ENCODE measurements at places on chromosomes 13 and 19.

DNA sequence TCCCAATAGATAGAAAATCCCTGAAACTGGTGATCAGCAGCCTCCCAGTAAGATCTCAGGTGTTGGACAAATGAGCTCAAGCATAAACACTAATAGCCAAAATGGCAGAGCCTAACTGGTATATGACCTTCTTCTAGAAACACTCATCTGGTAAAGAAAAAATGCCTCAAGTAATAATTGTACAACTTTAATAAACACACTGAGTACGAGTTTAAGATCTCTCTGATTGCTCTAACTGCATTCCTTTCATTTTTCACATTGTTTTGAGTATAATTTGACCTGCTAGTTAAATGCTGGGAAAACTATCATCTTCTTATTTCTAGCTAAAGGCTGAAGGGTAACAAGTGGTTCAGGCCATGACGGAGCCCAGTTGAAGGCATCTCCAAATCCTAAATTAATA, 2009.5 kb upstream of the PCDH20 start:
- no peak for DNase-seq

- no peak for DNase-seq
These were observed 441.1 kb upstream of the HTR2A start for GRCh38 chr13:47337781-47338507.

- peak; percentile 9 for DNase-seq
These were observed 284.9 kb downstream of the KLF12 start for GRCh38 chr13:73849292-73849691.

GRCh38 chr19:47378246-47378645, 29.1 kb downstream of the DHX34 start:
- DNase-seq, result no peak

DNA sequence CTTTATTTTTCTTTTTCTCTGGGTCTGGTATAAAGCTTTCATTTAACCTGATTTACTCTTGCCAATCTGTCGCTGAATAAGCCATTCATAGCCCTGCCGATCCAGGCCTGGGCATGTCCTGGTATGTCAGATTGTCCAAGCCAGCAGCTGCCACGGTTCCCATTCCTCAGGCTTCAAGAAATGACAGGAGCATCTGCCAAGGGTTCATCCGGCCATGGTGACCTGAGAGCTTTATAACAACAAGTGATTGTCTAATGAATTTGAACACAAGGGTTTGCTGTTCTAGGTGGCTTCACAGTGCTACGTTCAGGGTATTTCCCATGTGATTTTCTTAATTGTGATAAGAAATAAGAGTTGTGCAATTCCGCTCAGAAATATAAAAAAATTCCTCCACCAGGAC, 20.0 kb downstream of the PNMA8A start:
- DNase-seq, result no peak

GRCh38 chr19:45492137-45492626, 4.7 kb downstream of the RTN2 start:
- no peak for DNase-seq

DNA sequence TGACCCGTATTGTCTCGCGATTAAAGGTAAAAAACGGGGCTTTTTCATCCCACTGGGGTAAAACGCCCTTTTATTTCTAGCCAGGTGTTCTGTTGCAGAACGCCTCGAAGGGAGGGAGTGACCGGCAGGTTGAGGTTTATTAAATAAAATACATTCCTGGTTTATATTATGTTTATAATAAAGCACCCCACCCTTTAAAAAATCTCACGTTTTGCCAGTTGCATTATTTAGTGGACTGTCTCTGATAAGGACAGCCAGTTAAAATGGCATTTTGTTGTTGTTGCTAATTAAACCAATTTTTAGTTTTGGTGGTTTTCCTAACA, 25.1 kb upstream of the ZNF850 start:
- DNase-seq, result no peak

- no peak for DNase-seq
These were observed 24.3 kb upstream of the EEF1AKMT1 start for GRCh38 chr13:20798027-20798426.

DNA sequence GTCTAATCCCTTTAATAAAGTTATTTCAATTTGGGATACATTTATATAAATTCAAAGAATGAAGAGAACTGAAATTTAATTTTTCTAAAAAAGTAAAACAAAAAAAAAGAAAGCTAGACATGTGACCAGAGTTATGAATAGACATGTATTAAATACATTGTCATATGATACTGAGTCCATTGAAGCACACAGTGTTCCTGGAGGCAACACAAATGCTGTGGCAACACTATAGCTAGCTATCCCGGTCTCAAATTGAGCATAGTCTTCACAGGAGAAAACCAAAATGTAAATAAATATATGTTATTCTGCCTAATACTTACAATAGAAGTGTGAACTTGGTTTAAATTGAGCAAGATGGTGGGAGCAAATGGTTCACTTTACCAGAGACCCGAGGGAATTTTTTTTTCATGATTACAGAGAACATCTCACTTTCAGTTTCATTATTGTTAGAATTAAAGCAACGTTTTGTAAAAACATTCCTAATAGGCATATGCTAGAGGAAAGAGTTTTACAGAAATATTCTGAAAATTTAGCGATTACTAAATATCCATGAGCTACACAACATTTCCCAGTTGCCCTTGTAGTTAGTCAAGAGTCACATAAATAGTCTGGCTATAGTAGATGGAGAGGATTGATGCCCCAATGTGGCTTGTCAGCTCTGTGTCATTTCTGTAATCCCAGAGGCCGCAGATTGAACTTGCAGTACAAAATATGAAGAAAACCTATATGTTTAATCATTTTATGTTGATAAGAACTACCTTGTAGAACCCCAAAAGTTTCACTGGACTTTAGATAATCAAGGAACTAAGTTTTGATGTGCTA, 775.7 kb upstream of the SPRY2 start:
- no peak for DNase-seq

- DNase-seq, result no peak
These were observed 795 bp downstream of the JOSD2 start for GRCh38 chr19:50510121-50510670.

GRCh38 chr19:40578442-40578908, 1.8 kb downstream of the SHKBP1 start:
- DNase-seq, result no peak

- DNase-seq, result no peak
These were observed 2.8 kb downstream of the NECTIN2 start for GRCh38 chr19:44848812-44849447.

GRCh38 chr13:48686636-48687210, 33.0 kb downstream of the CYSLTR2 start:
- no peak for DNase-seq

GRCh38 chr19:4911786-4912672, 2.7 kb downstream of the UHRF1 start:
- peak; percentile 66 for DNase-seq

- peak; percentile 71 for DNase-seq
These were observed 2.0 kb upstream of the ARHGAP45 start for GRCh38 chr19:1064661-1065605.

DNA sequence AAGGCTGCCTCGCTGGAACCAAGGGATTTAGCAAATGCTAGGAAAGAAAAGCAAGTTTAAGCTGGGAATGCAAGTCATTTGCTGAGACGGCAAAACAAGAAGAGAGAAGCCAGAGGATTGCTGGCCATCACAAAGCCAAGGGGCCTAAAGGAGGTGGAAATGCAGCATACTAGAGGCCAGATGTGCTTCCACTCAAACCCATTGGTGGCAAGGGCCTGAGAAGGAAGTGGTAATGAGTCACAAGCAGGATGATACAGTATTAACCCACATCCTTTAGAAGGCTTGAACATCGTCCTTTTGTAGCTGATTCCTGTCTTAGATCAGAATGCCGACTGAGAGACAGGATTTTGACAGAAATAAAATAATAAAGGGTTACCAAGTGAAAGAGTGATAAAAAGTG, 68.2 kb downstream of the ITGBL1 start:
- no peak for DNase-seq

DNA sequence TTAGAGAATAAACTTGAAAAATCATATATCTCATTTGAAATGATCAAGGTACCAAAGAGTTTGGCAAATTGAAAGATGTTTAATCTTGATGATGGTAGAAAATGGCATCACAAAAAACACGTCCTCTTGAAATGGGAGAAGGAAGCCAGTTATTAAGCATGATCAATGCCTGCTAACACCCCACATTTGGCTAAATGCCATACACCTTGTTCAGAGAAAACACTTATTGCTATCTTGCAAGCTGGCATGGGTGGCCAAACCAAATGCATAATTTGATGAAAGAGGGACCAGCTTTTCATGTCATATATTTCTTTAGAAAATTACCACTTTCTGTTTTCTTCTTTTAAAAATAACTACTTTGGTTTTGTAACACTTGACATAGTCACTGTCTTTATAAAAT, 141.3 kb downstream of the ZAR1L start:
- DNase-seq, result no peak

GRCh38 chr19:1471010-1471514, 8.0 kb downstream of the C19orf25 start:
- no peak for DNase-seq

GRCh38 chr13:33352041-33352440, 66.5 kb upstream of the STARD13 start:
- no peak for DNase-seq

GRCh38 chr13:106680796-106681472, 113.0 kb upstream of the ARGLU1 start:
- DNase-seq, result no peak

DNA sequence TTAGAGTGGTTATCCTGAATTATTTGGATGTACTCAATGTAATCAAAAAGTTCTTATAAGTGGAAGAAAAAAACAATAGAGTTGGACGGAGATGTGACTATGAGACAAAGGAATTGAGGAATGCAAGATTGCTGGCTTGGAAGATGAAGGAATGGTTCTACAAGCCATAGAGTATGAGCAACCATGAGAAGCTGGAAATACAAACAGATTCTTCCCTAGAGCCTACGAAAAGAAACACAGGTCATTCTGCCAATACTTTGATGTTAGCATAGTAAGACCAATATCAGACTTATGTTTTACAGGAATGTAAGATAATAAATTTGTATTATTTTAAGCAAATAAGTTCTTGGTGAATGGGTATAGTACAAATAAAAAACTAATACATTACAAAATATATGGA, 249.2 kb downstream of the DIAPH3 start:
- DNase-seq, result no peak

DNA sequence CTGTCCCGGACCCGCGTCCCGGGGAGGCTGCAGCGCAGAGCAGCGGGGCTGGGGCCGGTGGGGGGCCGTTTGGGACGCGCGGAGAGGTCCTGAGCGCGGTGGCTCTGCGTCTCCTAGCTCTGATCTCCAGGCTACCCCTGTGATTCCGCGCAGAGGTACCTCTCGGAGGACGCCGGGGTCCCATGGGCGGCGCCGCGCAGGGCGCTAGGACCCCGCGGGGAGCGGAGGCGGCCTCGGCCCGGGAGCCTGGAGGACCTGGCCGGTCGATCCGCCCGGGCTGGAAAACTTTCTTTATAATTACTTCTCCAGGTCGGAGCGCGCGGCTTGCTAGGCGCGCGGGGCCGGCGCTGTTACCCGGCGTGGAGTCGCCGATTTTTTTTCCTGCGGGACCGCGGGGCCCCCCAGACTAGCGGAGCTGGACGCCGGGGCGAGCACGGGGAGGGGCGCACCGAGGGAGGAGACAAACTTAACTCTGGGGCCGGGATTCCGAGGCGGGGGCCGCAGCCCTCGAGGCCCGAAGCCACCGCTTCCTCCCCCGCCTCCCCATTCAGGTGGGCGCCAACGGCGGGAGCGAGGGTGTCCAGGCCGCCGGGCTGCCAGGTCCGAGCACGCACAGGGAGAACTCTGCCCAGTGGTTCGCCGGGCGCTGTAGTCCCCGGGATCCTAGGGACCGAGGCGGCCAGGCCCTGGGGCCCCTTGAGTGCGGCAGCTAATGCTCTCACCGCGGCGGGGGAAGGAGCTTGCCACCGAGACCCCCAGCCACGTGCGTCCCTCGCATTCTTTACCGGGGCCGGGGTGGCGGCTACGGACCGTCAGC, 848 bp upstream of the CEBPA start:
- no peak for DNase-seq

DNA sequence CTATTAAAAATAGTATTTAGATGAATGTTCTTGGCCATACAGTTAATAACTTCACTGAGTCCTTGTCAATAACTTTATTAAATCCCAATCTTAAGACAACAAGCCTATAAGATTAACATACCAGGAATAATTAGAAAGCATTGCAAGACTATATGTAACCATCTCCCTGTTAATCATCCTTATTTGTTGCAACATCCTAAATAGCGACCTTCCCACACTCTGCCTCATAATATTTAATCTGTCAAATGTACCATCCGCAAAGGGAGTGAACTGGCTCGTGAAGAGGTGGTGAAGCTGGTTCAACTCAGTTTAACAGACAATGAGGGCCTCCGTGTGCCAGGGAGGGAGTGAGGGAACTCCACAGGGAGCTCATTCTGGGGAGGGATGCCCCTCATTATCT, 33.9 kb downstream of the KL start:
- no peak for DNase-seq

GRCh38 chr19:48862827-48863226, 5.6 kb downstream of the PLEKHA4 start:
- DNase-seq, result no peak

DNA sequence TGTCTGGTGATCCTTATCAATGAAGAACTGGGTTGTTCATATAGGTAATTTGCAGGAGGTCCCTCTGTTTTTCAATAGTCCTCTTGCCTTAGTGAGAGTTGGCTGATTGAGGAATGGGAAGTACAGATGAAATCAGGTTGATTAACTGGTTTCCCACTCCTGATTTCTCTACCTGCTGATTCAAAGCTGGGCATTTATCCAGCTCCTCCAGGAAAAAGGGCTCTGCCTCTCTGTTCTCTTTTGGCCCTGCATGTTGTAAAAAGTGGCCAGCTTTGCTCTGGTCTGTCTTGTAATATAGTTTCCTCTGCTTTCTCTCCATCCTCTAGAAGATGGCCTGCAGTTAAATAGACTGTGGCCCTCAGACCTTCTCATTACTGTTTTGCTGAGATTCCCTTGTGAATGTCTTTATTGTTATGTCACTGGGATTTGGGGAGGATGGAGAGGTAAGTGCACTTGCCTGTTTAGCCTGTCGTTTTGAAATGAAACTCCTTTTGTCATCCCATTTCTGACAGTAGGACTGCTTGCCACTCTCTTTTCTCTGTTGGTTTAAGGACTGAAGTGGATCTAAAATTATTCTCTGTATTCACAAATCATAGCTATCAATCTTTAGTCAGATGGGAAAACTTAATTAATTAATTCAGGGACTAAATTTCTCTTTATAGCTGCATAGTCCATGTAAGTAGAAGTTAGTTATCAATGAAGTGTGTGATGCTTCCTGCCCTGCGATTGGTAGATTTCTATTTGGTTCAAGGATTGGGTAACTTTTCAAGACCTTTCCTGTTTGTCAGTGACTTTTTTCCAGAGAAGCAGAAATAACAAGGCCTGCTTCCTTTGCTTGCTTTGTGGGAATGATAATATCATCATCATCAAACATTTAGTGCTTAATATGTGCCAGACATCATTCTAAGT, 28.5 kb downstream of the GARRE1 start:
- DNase-seq, result no peak

DNA sequence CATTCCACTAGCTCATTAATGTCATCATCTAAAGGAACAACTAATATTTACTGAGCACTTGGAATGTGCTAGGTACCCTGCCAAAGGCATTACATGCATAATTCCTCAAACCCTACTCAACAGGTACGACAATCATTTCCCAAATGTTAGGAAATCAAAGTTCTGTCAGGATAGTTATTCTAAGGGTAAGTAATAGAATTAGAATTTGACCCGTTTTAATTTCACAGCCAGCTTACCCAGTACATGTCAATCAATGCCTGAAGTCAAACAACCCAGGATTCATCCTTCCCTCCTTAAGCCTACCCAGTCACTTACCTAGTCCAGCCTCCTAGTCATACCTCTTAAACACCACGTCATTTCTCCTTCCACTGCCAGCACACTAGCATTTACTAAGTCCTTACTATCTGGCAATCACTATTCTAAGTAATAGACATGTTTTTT, 2.4 kb downstream of the LNX2 start:
- DNase-seq, result no peak
